Activated CD4-positive, CD25-positive, alpha-beta regulatory T cell treated with anti-CD3 and anti-CD28 coated beads, Interleukin-2, amount 50 U/mL, for 72 hours (primary cell): ENCODE measurements at places on chromosomes 4 and X.

DNA sequence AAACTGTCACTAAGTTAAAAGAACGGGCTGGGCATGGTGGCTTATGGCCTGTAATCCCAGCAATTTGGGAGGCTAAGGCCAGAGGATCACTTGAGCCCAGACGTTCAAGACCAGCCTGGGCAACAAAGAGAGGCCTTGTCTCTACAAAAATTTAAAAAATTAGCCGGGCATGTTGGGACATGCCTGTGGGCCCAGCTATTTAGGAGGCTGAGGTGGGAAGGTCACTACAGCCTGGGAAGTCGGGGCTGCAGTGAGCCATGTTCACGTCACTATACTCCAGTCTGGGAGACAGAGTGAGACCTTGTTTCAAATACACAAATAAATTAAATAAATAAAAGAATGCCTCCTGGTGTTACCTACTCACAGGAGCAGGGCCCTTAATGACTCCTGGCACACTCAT lies 69.5 kb downstream of the APBB2 start:
- no peak for DNase-seq

DNA sequence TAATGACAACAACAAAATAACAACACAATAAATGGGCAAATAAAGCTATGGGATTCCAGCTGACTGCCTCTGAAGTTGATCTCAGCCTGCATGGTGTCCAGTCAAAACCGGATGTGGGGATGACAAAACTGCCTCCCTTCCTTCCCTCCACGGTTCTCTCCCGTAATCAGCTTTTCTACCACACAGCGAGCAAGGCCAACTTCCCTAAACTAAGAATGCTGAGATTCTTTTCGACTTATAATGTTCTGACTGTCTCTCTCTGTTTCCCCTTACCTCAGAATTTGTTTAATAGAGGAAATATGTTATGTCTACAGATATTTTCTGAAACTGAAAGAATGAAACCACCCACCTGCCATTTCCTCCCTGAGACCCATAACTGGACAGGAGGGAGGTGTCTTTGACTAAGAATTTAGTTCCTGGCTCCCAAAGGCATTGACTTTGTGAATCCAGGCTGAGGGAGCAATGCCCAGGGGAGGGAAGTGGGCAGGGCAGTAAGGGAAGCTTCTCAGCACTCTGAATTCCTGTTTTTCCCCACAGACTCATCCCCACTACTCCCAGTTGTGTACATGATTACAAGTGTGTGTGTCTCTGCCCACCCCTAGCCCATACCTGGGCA lies 1.0 kb upstream of the TLR1 start:
- no peak for DNase-seq

DNA sequence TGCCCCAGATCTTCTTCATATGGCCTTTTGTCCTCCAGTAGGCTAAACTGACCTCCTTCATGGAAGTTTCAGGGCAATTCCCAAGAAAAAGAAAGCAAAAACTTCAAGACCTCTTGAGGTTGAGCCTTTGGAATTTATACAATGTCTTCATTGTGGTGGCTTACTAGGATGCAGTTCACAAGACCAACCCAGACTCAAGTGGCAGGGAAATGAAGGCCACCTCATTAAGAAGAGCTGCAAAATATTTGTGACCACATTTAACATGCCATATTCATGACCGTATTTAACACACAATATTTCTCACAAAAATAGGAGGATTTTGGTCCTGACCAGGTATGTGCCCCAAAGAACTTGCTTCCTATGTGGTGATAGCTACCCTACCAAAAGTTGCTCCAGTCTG lies 605.5 kb upstream of the PITX2 start:
- no peak for DNase-seq

GRCh38 chrX:50905334-50905733 lies 5.2 kb upstream of the BMP15 start:
- no peak for DNase-seq

DNA sequence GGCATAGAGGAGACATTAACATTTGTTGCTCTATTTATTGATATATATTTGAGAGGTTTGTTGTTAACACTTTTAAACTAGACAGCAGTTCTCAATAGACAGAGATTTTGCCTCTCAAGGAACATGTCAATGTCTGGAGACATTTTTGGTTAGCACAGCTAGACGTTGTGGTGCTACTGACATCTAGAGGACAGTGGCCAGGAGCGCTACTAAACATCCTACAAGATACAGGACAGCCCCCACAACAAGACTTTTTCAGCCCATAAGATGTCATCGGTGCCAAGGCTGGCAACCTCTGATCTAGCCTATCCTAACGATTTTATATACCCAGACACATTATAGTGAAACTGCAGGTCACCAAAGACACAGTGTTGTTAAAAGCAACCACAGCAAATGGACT lies 18.4 kb upstream of the CTSO start:
- DNase-seq = no peak

GRCh38 chrX:44735498-44735897 lies 108.3 kb upstream of the DUSP21 start:
- no peak for DNase-seq

DNA sequence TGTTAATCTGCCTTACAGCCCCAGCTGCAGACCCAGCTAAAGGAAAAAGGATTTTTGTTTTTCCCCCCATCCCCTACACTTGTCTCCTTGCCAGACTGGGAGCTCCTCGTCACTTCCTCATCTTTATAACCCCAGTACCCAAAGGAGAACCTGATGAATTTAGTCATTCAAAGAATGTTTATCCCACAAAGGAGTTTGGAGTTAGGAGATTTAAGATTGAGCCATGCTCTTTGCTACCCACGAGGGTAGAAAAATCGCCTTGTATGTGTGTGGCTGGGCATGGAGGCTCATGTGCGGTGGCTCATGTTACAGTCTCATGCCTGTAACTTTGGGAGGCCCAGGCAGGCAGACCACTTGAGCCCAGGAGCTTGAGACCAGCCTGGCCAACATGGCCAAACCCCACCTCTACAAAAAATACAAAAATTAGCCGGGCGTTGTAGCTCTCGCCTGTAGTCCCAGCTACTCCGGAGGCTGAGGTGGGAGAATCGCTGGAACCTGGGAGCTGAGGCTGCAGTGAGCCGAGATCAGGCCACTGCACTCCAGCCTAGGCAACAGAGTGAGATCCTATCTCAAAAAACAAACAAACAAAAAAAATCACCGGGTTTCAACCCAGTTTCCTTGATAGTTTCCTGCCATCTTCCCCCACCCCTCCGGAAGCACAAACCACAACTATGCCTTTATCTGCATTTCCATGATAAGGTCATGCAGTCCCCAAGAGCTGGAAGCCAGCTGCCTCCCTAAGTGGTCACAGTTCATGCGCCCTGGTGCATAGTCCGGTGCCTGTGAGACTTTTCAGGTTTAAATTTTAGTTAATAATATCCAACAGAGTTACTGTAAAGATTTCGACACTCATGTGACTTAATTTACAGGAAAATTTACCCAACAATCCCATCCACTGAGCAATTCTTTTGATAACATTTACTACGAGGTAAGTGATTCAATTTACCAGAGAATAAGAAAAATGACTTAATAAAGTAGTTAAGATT lies 1.5 kb downstream of the CFAP97 start:
- DNase-seq = no peak

- no peak for DNase-seq
Measured at GRCh38 chr4:152666946-152667345, 12.9 kb downstream of the TMEM154 start.

- no peak for DNase-seq
Measured at GRCh38 chr4:98905297-98905696, 23.6 kb downstream of the EIF4E start.

- DNase-seq = no peak
Measured at GRCh38 chr4:21656832-21657231, 291.7 kb downstream of the KCNIP4 start.

DNA sequence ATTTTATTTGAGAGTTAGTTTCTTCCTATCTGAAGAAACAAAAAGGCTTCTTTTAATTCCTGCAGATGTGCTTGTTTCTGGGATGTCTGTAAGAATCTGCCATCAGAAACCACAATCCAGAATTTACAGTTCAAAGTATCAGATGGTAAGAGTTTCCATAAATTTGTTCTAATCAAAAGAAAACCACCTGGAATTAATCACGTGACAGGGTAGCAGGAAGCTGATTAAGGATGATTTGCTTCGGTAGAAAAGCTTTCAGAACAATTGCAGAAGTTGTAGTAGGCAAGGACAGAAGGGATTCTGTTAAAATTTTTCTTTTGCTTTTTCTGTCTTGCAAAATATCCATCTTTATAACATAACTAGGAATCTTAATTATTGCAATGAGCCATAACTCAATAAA lies 1975.1 kb upstream of the AGA start:
- DNase-seq = no peak

DNA sequence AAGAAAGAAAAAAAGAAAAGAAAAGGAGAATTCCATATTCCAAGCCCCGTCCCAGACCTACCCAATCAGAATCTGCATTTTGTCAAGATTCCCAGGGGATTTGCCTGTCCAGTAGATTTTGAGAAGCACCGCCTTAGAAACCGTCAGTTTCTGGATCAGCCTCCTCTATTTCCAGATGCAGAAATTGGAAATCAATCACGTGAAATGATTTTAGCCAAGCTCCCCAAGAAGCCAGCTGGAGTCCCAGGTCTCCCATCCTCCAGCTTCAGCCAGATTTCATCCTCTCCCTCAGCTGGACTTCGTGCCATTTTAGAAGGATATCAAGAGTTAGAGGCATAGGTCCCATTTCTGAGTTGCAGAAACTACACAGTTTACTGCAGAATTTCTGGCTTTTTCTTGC lies 629.3 kb downstream of the MID1IP1 start:
- DNase-seq = no peak

GRCh38 chrX:1451251-1451660 lies 1.5 kb downstream of the ASMTL start:
- peak; percentile 27 for DNase-seq

GRCh38 chrX:43552703-43553102 lies 103.4 kb upstream of the MAOA start:
- DNase-seq = no peak

- no peak for DNase-seq
Measured at GRCh38 chrX:148416931-148417330, 83.5 kb upstream of the AFF2 start.

DNA sequence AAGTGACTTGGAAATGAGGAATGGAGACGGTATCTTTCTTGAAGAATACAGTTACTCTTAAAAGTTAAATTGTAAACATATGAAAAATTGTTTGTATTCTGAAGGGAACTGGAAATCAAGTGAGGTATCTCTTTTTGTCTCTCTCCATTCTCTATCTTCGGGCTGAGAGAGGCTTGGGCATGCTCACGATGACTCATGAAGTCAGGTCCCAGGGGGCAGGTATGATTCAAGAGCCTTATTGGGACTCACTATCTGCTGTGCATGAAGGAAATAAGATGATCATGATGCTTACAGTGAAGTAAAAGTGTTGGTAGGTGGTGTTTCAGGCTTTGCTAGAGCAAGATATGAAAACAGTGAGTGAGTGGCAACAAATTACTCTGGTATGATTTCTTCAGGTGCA lies 200.4 kb upstream of the PITX2 start:
- no peak for DNase-seq
